ENCODE measurements at places on chromosomes 4 and X. TPM values are rescaled to one million over a fixed set of nuclear protein-coding genes. Genes with fewer than 3 reads are reported as not detected.

The FAM53A gene
- total RNA-seq: 0.54 TPM

The KIAA1210 gene
- total RNA-seq: not detected

- H3K4me1 ChIP-seq: peaks cover 2% of the 10 kb centered on the region
- no peak overlapping the region for H3K4me3 ChIP-seq
- H3K36me3 ChIP-seq: peaks cover 3% of the 10 kb centered on the region
- no peaks in the 10 kb centered on the region for H3K27me3 ChIP-seq
- no peak for DNase-seq
Measured at GRCh38 chrX:132369617-132370326, 119.1 kb downstream of the MBNL3 start.

DNA sequence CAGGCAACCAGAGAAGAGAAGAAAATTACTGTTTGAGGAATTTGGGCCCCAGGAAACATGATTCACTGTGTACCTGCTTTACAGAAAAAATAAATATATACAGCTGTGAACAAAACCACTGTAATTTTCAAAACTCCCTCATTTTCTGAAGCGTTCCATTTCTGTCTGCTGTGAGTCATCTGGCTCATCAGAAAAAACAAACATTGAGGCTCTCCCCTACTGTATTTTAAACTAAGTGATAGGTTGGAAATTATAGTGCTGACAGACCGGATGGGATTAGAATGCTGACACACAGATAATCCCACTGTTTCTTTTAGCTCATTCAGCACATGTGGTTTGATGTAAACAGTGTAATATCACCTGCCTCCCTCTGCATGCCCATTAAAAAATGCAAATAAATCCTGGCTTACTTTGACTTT is 847.0 kb downstream of the TRIML1 start:
- H3K4me1 ChIP-seq: no peaks in the 10 kb centered on the region
- H3K4me3 ChIP-seq: no peak overlapping the region

- no peak overlapping the region for H3K4me3 ChIP-seq
- DNase-seq: no peak
Measured at GRCh38 chr4:11537846-11538245, 109.2 kb upstream of the HS3ST1 start.

DNA sequence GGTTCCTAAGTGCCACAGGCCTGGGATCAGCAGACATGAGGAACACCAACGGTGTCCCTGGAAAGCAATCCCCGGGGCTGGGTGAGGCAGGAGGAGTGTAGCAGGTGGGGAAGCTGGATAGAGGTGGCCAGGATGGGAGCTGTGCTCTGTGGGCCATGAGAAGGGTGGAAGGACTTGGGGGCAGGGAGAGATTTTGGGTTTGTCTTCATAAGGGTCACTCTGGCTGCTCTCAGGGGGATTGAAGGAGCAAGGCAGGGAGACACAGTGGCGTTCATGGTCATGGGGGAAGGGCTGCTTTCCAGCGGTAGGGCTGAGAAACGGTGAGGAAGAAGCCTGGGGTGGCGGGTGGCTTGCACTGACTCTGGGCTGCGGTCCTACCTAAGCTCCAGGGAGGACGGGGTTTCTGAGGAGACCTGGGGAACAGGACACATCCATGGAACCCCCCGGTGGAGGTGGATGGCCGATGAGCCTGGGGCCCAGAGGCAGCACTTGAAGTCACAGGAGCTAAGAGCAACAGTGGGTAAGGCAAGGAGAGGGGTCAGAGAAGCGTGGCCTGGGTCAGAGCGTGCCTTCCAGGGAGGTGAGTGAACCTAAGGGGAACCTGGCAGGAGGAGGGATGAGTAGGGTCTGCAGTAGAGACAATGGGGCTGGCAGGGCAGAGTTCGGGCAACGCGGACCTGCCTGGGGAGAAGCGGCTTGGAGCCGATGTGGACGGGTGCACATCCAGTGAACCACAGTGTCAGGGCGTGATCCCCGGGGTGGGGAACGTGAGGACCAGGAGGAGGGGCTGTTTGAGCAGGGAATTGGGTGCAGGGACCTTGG is 12.4 kb upstream of the CTBP1 start:
- peaks cover 13% of the 10 kb centered on the region for H3K4me1 ChIP-seq
- no peak for DNase-seq
- peak overlapping the region; percentile 44 for H3K27ac ChIP-seq
- H3K27me3 ChIP-seq: no peaks in the 10 kb centered on the region
- peaks cover 28% of the 10 kb centered on the region for H3K36me3 ChIP-seq

DNA sequence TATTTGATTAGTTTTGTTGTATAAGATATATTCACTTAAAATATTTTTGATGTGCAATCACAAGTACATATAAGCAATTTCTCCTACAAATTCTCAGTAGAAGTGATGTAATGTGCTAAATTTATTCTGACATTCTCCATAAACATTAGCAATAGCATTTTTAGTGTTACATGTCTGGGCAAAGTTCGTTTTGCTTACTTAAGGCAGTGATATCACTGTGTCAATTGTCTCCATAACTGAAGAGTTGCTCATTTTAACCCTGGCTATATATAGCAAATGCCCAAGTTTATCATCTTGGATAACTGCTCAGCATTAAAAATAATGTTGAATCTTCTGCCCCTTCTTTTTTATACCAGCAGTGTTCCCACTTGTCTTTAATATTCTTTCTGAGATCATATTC is 340.0 kb upstream of the NDST4 start:
- no peak overlapping the region for H3K4me3 ChIP-seq
- DNase-seq: no peak
- no peak overlapping the region for H3K27ac ChIP-seq
- no peaks in the 10 kb centered on the region for H3K36me3 ChIP-seq
- H3K27me3 ChIP-seq: no peaks in the 10 kb centered on the region

- H3K4me1 ChIP-seq: peaks cover 22% of the 10 kb centered on the region
- H3K27me3 ChIP-seq: peaks cover 2% of the 10 kb centered on the region
- H3K36me3 ChIP-seq: peaks cover 5% of the 10 kb centered on the region
- H3K4me3 ChIP-seq: no peak overlapping the region
- no peak for DNase-seq
Measured at GRCh38 chr4:139853309-139853708, 187.7 kb downstream of the MGST2 start.

DNA sequence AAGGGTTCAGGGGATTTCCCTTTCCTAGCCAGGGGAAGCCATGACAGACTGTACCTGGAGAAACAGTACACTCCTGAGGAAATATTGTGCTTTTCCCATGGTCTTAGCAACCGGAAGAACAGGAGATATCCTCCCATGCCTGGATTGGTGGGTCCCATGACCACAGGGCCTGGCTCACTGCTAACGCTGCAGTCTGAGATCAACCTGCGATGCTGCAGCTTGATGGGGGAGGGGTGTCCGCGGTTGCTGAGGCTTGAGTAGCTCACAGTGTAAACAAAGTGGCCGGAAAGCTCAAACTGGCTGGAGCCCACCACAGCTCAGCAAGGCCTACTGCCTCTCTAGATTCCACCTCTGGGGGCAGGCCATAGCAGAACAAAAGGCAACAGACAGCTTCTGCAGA is 819.5 kb downstream of the TECRL start:
- no peaks in the 10 kb centered on the region for H3K4me1 ChIP-seq
- H3K36me3 ChIP-seq: no peaks in the 10 kb centered on the region
- DNase-seq: no peak
- no peak overlapping the region for H3K27ac ChIP-seq

Data from activated naive CD8-positive, alpha-beta T cell treated with anti-CD3 and anti-CD28 coated beads, Interleukin-2, amount 10 ng/mL, durations not matched to agents 7 days and 5 days (primary cell).